ENCODE measurements at places on chromosomes 5 and 9. TPM values are rescaled to one million over a fixed set of nuclear protein-coding genes. Genes with fewer than 3 reads are reported as not detected.

Gene CAPSL
- 1.2 TPM for total RNA-seq

Gene IFNA13
- total RNA-seq: not detected

Gene PRRT1B
- not detected for total RNA-seq

Gene GDF9
- not detected for total RNA-seq

Gene RHOBTB3
- total RNA-seq: 0.39 TPM

DNA sequence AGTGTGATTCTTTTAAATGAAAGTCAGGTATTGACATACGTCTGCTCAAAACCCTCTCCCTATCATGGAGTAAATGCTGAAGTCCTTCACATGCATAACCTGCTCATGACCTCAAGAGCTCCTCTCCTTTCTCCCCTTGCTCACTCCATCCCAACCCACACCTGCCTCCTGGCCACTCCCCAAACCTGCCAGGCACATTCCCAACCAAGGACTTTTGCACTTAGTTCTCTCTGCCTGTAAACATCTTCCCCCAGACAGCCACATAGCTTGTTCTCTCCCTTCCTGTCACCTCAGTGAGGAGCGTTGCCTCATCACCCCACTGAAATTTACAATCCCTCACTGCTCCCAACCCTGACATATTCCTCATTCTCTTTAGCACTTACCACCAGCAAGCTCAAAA is 8.7 kb downstream of the SETD9 start:
- peaks cover 26% of the 10 kb centered on the region for H3K36me3 ChIP-seq
- H3K4me3 ChIP-seq: no peak overlapping the region
- DNase-seq: no peak
- H3K27ac ChIP-seq: no peak overlapping the region

GRCh38 chr9:137299938-137300337 is 2.1 kb downstream of the NRARP start:
- H3K27me3 ChIP-seq: peaks cover 26% of the 10 kb centered on the region
- H3K36me3 ChIP-seq: no peaks in the 10 kb centered on the region

Gene SCGB3A2
- not detected for total RNA-seq

- H3K4me3 ChIP-seq: no peak overlapping the region
- H3K4me1 ChIP-seq: peaks cover 34% of the 10 kb centered on the region
- peaks cover 5% of the 10 kb centered on the region for H3K36me3 ChIP-seq
- no peaks in the 10 kb centered on the region for H3K27me3 ChIP-seq
- H3K27ac ChIP-seq: no peak overlapping the region
- no peak for DNase-seq
These were observed 49.0 kb upstream of the CKMT2 start for GRCh38 chr5:81183811-81184748.

Gene LRRC19
- total RNA-seq: not detected

DNA sequence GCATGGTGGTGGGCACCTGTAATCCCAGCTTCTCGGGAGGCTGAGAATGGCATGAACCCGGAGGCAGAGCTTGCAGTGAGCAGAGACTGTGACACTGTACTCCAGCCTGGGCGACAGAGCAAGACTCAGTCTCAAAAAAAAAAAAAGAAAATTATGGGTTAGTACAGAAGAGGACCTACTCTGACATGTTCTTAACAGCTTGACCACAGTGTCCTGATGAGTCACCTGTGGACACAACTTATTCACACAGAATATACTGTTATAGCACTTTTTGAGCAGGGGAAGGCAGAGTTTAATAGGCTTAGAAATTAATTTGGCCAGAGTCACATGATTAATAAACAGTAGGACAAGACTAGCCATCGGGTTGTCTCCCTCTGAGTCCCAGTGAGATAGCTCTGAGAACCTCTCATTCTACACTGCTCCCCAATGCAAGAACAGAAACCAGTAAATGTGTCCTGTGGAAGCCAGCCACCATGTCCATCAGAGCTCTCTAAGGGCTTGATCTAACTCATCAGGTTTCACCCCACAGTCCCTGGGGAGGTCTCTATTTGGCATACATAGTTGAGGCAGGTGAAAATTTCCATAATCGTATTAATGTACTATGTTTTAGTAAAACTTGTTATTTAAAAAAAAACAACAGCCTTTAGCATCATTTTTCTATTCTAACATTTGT is 1077.9 kb upstream of the C9orf72 start:
- H3K4me3 ChIP-seq: no peak overlapping the region
- H3K36me3 ChIP-seq: no peaks in the 10 kb centered on the region
- H3K4me1 ChIP-seq: no peaks in the 10 kb centered on the region
- no peak overlapping the region for H3K27ac ChIP-seq
- H3K27me3 ChIP-seq: no peaks in the 10 kb centered on the region
- no peak for DNase-seq

Gene WDR38
- not detected for total RNA-seq

Gene SPOCK1
- not detected for total RNA-seq

- no peaks in the 10 kb centered on the region for H3K27me3 ChIP-seq
- no peak for DNase-seq
- no peak overlapping the region for H3K4me3 ChIP-seq
- H3K4me1 ChIP-seq: no peaks in the 10 kb centered on the region
- H3K36me3 ChIP-seq: no peaks in the 10 kb centered on the region
These were observed 234.4 kb upstream of the MPDZ start for GRCh38 chr9:13513716-13514444.

Gene CCDC192
- total RNA-seq: not detected

Gene FBP2
- not detected for total RNA-seq

GRCh38 chr5:168818558-168818957 is 239.4 kb upstream of the PANK3 start:
- peaks cover 38% of the 10 kb centered on the region for H3K4me1 ChIP-seq
- no peak overlapping the region for H3K4me3 ChIP-seq
- no peak overlapping the region for H3K27ac ChIP-seq
- peaks cover 20% of the 10 kb centered on the region for H3K36me3 ChIP-seq
- no peaks in the 10 kb centered on the region for H3K27me3 ChIP-seq
- DNase-seq: no peak

DNA sequence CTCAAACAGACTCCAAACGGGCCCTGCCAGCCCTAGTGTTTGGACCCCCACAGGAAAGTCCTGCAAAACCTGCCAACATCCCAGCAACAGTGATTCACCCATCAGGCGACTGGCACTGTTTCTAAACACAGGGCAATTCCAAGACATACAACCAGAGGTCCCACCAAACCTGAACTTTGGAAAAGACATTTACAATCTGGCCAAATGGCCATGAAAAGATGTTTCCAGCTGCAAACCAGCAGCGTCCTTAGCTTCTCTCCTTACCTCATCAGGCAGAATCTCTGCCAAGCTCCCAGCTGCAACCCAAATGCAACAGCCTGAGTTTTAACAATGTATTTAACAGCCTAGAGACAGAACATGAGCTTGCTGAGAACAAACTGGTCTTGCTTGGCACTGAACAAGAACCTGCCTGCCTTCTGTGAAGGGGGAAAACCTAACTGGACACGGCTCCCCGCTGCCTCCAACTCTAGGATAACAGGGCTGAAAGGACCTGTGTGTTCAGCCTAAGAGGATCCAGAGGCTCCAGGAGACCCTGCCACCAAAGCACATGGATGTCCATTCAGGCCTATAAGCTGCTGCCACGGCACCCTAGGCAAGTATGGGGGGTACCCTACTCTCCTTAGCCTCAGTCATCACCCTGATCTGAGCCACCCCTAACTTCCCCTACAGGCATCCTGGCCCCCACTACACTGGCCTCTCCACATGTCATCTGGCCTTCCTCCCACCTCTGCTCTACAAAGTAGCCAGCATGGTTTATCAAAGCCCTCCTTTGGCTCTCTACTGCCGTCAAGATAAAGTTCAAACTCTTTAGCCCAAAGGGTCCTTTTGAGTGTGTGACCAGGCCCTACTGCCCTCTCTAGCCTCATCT is 5.6 kb downstream of the P4HA2 start:
- peaks cover 40% of the 10 kb centered on the region for H3K36me3 ChIP-seq
- DNase-seq: no peak
- H3K27ac ChIP-seq: no peak overlapping the region
- no peaks in the 10 kb centered on the region for H3K27me3 ChIP-seq
- peaks cover 37% of the 10 kb centered on the region for H3K4me1 ChIP-seq
- no peak overlapping the region for H3K4me3 ChIP-seq

Gene C5orf58
- total RNA-seq: not detected

DNA sequence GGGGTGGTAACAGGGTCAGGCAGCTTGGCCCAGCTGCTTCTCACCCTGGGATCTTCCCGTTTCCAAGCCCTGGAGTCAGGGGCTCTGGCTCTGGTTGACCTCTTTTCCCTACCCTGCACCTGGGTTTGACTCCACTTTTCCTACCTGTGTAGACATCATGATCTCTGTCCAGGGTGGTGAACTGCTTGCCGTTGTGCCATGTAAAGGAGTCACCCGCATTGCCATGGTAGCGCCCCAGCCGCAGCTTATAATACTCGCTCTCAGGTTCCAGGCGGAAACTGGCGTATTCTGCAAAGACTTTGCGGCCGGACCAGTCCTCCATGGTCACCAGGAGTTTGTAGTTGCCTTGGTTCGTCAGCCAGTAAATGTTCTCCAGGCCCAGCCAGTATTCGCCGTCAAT is 30.9 kb downstream of the ANGPTL2 start:
- H3K4me3 ChIP-seq: no peak overlapping the region
- no peaks in the 10 kb centered on the region for H3K4me1 ChIP-seq
- H3K27ac ChIP-seq: no peak overlapping the region
- H3K27me3 ChIP-seq: peaks cover 4% of the 10 kb centered on the region

DNA sequence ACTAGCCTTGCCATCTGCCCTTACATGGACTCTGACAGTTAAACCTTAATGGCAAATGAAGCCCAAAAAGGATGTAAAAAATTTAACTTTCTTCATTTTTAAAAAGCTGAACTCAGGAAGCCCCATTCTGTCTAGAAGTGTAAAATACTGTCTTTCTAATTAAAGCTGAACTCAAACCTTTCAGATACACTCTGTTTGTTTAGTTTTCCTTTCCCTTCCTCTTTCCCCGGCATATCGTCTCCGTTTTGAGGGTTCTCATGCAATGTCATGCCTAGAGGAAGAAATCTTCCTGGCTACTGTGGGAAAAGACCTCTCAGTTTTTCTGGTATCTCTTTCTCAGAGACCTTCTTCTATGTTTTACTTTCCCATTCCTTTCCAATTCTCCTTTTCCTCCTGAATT is 841.5 kb downstream of the DTWD2 start:
- no peak overlapping the region for H3K27ac ChIP-seq
- no peaks in the 10 kb centered on the region for H3K36me3 ChIP-seq
- no peak overlapping the region for H3K4me3 ChIP-seq
- no peak for DNase-seq

GRCh38 chr5:67206929-67207328 is 10.3 kb upstream of the CD180 start:
- H3K4me1 ChIP-seq: peaks cover 70% of the 10 kb centered on the region
- no peak overlapping the region for H3K4me3 ChIP-seq
- H3K27ac ChIP-seq: peak overlapping the region; percentile 92
- H3K27me3 ChIP-seq: no peaks in the 10 kb centered on the region
- peak; percentile 92 for DNase-seq

- H3K27ac ChIP-seq: peak overlapping the region; percentile 87
- peak overlapping the region; percentile 100 for H3K4me3 ChIP-seq
- no peak for DNase-seq
- H3K4me1 ChIP-seq: peaks cover 43% of the 10 kb centered on the region
These were observed 1.3 kb downstream of the NR4A3 start for GRCh38 chr9:99822806-99823591.

DNA sequence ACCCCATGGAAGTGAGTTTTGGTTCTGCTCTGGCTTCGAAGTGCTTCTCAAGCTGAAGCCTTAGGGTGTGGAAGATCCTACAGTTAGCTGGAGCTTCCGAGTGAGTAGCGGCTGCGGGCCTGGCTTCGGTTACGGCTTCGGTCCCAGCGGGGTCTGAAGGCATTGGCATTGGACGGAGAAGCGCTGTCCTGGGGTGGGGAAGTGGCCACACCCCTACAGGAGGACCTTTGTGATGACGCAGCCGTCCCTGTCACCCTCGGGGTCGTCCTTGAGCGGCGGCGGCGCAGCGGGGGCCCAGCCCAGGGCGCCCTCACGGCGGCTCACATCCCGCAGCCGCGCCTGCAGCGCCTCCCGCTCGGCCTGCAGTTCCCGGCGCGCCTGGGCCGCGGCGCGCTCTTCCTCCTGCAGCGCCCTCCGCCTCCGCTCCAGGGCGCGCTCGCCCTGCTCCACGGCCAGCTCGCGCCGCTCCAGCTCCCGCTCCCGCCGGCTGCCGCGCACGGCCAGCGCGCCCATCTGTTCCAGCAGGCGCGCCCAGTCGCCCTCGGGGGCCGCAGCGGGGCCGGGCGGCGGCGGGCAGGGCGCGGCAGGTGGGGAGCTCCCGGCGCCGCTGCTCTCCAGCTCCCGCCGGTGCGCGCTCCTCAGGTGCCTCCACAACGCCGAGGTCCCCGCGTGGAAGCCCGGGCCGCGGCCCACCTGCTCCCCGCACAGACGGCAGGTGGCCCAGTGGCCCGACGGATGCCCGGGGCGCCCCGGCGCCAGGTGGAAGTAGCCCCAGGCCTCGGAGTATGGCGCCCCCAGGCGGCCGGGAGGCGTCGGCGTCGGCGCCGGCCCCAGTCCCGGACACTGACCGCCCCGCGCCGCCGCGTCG is 9.9 kb downstream of the ZBED3 start:
- H3K4me1 ChIP-seq: peaks cover 5% of the 10 kb centered on the region
- no peaks in the 10 kb centered on the region for H3K27me3 ChIP-seq
- H3K36me3 ChIP-seq: no peaks in the 10 kb centered on the region
- peak overlapping the region; percentile 59 for H3K4me3 ChIP-seq
- DNase-seq: peak; percentile 47

GRCh38 chr5:156431956-156432829 is 105.2 kb downstream of the SGCD start:
- H3K36me3 ChIP-seq: no peaks in the 10 kb centered on the region
- H3K27me3 ChIP-seq: peaks cover 3% of the 10 kb centered on the region
- H3K4me1 ChIP-seq: peaks cover 3% of the 10 kb centered on the region
- no peak overlapping the region for H3K27ac ChIP-seq
- H3K4me3 ChIP-seq: no peak overlapping the region

DNA sequence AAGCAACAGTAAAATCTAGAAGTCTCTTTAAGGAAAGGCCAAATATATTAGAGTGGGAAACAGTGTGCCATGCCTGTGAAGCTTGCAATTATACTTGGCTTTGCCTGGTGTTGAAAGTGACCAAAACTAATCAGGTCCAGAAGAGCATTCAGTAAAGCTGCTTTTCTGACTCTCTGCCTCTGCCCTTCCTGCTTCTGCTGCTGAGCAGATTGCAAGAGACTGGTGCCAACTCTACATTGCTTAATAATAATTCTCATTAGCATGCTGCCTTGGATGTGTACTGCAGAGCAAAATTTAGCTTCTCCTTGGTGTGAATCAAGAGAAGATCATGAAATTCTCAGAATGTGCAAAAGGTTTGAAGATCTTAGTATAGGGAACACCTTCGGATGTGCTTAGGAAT is 120.4 kb upstream of the RFX3 start:
- no peaks in the 10 kb centered on the region for H3K27me3 ChIP-seq
- no peak overlapping the region for H3K27ac ChIP-seq
- no peaks in the 10 kb centered on the region for H3K4me1 ChIP-seq
- no peaks in the 10 kb centered on the region for H3K36me3 ChIP-seq
- H3K4me3 ChIP-seq: no peak overlapping the region

GRCh38 chr5:54904425-54904824 is 81.0 kb downstream of the ESM1 start:
- H3K4me1 ChIP-seq: peaks cover 51% of the 10 kb centered on the region
- no peak for DNase-seq
- H3K4me3 ChIP-seq: no peak overlapping the region
- H3K27me3 ChIP-seq: peaks cover 35% of the 10 kb centered on the region
- no peak overlapping the region for H3K27ac ChIP-seq

GRCh38 chr5:41414598-41414997 is 95.8 kb downstream of the PLCXD3 start:
- peaks cover 2% of the 10 kb centered on the region for H3K4me1 ChIP-seq
- no peaks in the 10 kb centered on the region for H3K36me3 ChIP-seq
- no peaks in the 10 kb centered on the region for H3K27me3 ChIP-seq
- no peak overlapping the region for H3K27ac ChIP-seq

GRCh38 chr5:9625731-9626130 is 4.4 kb downstream of the TAS2R1 start:
- H3K4me3 ChIP-seq: no peak overlapping the region
- H3K36me3 ChIP-seq: no peaks in the 10 kb centered on the region
- no peak overlapping the region for H3K27ac ChIP-seq
